ENCODE measurements at places on chromosomes 12 and 14.

GRCh38 chr14:61116369-61116768, 135.3 kb downstream of the SLC38A6 start:
- no peak for DNase-seq

GRCh38 chr12:116642106-116642505, 82.9 kb downstream of the MAP1LC3B2 start:
- DNase-seq: no peak

GRCh38 chr14:74346341-74346740, 1.9 kb upstream of the VRTN start:
- no peak for DNase-seq

GRCh38 chr12:2083561-2083960, 30.8 kb downstream of the CACNA1C start:
- DNase-seq: no peak

GRCh38 chr14:82388488-82388887, 854.8 kb upstream of the SEL1L start:
- no peak for DNase-seq

- no peak for DNase-seq
These were observed 77.1 kb upstream of the DICER1 start for GRCh38 chr14:95234426-95234825.

GRCh38 chr14:90383731-90384542, 12.9 kb upstream of the CALM1 start:
- no peak for DNase-seq

DNA sequence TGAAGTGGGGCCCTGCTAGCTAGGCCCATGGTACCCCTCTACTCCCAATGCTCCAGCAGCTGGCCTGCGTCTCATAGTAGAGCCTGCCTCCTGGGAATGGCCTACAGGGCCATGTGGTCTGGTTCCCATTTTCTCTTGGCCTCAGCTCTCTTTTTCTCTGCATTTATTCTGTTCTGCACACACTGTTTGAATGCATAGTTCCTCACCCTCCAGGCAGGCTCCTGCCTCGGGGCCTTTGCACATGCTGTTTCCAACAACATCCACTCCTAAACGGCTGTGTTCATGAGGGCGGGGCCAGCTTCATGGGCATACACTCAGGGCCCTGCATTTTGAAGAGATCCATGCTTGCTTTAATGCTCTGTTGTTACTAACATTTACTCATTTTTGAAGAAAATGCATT, 204.0 kb downstream of the ADGRD1 start:
- DNase-seq: no peak

DNA sequence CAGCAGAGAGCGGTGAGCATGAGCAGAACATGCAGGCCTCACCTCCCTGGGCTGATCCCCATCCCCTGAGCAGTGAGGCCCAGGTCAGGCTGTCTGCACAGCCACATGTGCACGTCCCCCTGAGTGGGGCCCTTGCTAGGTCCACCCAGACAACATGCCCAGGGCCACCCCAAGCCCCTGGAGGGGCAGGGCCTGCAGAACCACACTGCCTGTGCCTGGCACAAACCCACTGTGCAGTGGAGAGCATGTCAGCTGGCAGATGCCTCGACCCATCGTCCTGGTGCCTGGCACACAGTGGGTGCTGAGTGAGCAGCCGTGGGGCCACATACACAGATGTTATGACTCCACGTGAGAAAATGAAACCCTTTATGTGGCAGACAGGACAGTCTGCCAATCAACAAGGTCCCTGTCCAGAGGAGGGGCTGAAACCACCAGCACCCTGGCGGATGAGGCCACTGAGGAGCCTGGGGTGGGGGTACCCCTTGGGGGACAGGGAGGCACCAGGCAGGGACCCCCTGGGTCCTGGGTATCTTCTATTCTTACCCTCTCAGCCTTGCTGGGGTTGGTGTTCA, 8.3 kb downstream of the ANHX start:
- DNase-seq: no peak

DNA sequence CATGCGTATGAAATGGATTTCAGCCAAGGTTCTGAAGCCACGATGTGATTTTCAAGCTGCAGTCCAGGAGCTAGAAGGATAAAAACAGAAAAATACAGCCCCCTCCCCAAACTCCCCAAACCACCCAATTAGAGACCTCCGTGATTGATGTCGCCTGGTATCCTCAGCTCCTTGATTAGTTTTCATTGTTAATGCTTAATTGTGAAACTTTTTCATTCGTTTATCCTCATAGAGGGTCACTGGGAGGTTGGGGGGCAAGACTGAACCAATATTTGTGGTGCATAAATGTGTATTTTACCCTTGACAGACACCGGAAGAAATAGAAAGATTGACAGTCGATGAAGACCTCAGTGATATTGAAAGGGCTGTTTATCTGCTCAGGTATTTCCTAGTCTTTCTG, 1.6 kb downstream of the PPP4R4 start:
- DNase-seq: no peak

DNA sequence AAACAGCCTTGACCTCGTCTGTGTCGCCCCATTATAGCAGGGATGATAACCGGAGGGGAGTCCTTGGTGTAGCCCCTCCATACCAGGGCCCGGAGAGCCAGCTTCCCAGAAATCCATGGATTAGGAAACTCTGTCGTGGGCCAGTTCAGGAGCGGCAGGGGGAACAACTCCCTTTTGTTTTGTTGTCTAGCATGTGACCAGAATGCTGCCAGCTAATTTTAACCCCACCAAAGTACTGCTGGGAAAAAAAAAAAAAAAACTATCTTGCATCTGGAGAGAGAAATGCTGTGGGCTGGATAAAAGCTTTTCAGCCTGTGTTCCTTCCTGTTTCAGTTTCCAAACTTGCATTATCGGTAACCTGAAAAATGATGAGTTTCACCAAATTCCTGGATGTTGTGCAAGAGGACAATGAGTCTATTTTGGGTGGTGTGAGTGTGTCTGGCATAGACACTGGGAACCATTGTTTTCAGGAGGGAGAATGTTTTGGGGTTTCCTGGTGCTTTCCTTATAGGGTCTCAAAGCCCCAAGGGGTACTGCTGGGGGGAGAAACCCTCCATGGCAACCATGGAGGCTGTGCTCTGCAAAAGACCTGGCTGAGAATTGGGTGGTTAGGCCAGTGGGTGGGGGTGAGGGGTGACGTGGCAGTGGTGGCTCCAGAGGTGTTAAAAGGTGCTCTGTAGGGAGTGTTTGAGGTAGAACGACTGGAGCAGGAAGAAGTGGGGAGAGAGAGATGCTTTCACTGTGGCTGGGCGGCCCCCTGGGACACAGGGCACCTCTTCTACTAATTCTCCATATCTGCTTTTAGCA, 14.9 kb upstream of the IRF2BPL start:
- peak; percentile 67 for DNase-seq

- no peak for DNase-seq
These were observed 18.3 kb upstream of the SLC38A2 start for GRCh38 chr12:46390881-46391280.

- DNase-seq: no peak
These were observed 45.4 kb upstream of the GALNT9 start for GRCh38 chr12:132374612-132375445.

DNA sequence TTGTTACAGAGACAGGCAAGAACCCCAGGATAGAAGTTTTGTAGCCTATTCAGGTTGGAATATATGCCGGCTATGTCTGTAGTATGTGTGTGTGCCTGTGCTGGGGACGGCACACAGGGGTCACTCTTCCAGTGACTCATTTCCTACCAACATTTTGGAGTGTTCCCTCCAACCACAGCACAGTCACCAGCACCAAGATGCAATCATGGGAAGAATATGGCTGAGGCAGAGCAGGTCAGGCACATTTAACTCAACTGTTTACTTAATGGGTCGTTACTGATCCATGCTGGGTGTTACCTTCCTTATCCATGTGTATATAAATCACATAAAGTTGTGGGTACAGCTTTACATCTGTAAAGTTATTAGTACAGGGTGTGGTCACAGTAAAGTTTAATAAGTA, 178.3 kb downstream of the PRKD1 start:
- peak; percentile 4 for DNase-seq

- DNase-seq: no peak
These were observed 8.1 kb downstream of the VPS37B start for GRCh38 chr12:122887819-122888212.

DNA sequence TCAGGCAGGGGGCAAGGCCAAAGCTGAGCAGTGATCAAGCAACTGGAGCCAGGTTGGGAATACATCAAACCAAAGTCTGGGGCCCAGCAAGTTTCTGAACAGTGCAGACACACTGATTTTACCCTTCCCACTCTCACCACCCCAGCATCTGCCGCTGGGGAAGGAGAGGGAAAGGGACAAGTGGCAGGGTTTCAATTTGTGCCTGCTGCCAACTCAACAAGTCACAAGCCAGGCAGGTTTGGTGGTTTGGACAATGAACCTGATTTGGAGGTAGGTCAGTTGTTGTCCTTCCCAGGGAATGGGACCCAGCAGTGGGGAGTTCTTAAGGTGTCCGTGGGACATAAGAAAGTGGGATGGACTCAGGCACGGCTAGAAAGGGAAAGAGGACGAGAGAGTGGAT, 151.9 kb upstream of the NOS1 start:
- no peak for DNase-seq

GRCh38 chr12:41287500-41288141, 99.5 kb downstream of the PDZRN4 start:
- DNase-seq: no peak

DNA sequence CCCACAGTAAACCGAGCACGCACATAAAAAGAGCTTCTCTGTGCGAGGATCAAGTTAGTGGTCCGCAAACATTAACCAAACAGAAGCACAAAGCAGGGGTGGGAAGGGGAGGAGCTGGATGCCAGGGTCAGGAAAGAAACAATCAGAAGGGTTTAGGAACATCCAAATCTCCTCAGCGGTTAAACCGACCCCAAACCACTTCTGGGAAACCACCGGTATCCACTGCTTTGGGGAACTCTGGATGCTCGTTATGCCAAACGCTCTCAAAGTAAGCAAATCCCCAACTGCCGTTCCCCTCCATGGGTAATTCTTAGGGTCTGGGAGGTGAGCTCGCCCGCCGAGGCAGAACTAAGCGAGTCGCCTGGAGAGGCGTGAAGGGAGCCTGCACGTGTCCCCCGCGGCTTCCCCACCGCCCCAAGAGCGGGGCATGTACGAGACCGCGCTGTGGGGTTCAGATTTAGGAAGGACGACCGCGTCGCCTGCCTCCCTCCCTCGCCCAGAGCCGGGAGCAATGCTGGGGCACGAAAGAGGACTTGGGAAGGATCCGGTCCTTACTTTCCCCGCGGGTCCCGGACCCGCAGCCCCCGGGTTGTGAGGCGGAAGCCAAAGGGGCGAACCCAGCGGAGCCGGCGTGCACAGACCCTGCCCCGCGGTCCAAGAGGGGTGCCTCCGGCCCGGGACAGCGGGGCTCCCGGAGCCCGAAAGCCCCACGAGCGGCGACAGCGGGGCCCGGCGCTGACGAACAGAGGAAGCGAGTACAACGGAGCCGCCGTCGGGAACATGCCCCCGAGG, 711 bp downstream of the SBNO1 start:
- DNase-seq: peak; percentile 41

- DNase-seq: no peak
These were observed 70.3 kb downstream of the STON2 start for GRCh38 chr14:81329640-81330381.

Measured in SJSA1 (cell line).